Stimulated activated CD4-positive, alpha-beta T cell treated with anti-CD3 and anti-CD28 coated beads, TNF-alpha, amount 100 ng/mL, for 4 hours (primary cell): ENCODE measurements at places on chromosomes 4 and X.

DNA sequence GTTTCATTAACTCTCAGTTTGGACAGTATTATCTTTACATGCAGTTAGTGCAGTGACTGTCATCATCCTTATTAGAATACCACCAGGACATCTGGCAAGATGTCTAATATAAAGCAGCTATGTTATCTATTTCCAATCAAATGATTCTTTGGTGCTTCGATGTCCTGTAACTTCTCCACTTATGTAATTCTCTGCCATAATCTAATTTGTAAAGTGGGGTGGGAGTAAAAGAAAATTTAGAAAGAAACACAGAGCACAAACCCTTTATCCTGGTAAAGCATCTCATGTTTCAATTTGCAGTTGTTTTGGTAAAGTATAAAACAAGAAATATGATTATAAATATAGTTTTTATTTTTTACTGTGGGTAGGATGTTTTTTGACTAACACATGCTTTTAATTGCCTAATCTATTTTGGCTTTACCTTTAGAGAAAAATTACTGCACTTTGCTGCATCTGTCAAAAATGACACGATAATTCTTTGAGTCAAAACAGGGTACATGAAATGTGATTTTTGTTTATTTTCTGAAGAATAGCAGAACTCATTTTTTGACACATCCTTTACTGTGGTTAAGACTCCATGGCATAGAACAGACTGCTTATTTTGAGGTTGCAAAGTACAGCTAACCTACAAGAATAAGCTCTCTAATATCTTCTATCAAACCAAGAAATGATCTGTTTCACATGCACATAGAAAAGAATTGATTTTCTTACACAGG, 382.9 kb downstream of the RPA4 start:
- DNase-seq = no peak

- peak; percentile 35 for DNase-seq
These were observed 10.4 kb downstream of the L1CAM start for GRCh38 chrX:153875391-153876111.

DNA sequence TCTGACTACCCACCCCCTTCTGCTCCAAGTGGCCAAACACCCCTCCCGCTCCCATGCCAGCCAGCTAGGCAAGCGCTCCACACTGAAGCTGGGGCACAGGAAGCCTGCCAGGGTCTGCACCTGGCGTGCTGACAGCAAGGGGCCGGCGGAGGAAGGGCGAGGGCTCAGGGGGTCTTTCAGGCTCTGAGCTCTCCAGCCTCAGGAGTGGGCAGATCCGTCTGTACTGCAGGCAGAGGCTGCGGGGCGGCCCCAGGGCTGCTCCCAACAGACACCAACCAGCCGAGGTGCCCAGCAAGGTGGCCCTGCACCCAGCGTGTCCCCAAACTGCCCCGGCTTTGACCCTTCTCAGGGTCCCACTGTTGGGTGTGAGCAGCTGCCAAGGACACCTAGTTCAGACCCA, 14.8 kb downstream of the FAM53A start:
- no peak for DNase-seq

GRCh38 chr4:112765317-112765974, 128.5 kb downstream of the LARP7 start:
- DNase-seq = no peak

GRCh38 chr4:88610771-88611170, 18.5 kb downstream of the HERC3 start:
- DNase-seq = no peak
